ENCODE measurements at places on chromosomes 12 and 14.
A peak's percentile ranks its signal among the peaks of the same experiment; 100 is the strongest.

- no peak for DNase-seq
Observed at GRCh38 chr14:105283899-105284298, 16.9 kb downstream of the BRF1 start.

DNA sequence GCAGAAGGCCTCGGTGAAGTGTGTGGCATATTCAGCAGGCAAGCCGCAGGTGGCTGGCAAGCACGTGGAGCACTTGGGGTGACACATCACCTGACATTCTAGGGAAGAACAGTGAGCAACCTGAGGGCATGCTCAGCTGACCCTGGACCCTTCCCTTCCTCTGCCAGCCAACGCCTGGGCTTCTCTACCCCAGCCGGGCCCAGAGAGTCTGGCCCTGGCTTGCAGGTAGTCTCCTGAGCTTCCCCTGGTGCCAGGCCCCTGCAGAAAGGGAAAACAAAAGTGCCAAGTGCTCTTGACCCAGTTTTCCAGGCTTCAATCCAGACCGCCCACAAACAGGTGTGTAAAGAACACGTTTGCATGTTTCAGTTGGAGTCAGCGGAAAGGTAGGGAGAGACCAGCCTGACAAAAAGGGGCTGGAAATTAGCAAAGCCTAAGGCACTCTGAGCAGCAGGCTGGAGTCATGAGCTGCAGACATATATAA, 45.7 kb downstream of the PRKAB1 start:
- DNase-seq, result no peak

DNA sequence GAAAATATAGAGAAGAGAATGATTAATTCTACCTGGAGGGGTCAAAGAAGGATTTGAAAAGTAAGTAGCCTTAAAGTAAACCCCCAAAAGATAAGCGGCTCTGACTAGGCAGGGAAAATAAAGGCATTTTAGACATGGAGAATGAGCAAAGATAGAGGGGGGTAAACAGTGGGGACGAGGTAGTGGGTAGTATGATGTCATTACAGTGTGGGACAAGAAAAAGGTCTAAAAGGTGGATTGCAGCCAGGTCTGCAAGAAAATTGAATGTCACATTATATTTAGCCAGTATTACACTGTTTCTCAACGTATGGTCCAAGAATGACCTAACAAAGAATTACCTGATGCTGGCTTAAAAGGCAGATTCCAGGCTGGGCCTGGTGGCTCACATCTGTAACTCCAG, 55.8 kb upstream of the CIT start:
- no peak for DNase-seq

- DNase-seq, result no peak
Observed at GRCh38 chr12:120846721-120847120, 57.4 kb downstream of the SPPL3 start.

DNA sequence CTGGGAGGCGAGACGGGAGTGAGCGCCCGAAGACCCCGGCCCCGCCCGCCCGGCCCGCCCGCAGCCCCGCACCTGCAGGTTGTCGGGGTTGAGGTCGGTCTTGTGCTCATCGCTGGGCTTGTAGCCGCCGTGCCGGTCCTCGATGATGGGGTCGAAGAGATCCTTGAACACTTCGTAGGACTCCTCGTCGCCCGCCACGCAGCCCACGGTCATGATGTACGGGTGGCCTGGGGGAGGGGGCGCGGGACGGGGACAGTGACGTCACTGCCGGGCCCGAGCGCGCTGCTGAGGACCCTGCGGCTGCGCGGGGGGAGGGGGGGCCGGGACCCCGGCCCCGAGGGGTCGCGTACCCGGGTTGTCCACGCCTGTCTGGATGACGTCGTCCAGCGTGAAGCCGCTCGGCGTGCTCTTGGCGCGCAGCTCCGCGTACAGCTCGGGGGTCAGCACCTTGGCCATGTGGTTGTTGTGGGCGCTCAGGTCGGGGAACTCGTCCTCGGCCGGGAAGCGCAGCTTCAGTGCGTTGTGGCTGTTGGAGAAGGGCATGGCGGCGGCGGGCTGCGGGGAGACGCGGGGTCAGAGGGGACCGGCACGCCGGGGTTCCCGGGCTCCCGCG, 573 bp downstream of the CKB start:
- no peak for DNase-seq

GRCh38 chr12:124391340-124392261, 96.7 kb downstream of the RFLNA start:
- DNase-seq, result peak; percentile 30

DNA sequence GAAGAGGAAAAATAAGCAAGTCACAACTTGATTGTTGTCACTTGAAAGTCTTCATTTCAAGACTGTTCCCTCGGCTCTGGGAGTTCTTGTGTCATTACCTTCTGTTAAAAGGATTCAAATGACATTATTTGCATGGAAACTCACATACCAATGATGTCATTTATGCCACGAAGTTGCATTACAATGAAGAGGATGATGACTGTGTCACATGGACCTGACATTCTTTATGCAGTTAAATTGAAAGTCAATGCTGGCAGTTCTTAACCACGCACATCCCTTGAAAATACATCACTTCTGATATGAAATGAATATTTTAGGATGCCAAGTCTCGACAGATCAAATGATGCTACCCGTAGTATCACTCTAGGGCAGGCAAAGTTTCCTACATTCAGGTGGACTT, 1069.5 kb downstream of the VRK1 start:
- DNase-seq, result no peak

DNA sequence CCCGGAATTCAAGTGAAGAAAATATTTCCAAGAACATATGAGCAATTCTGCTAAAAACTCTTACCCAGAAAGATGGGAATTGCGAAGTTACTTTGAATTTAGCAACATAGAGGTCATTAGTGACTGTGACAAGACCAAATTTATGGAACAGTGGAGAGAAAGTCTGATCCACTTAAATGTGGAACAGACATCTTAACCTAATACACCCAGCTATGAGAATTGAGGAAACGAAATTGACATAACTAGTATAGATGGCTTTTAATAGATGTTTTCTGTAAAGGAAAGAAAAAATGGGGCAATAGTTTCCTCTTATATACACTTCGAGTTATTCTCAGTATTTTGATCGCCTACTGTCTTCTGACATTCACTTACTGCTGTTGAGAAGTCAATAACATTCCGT, 4.6 kb downstream of the OVCH1 start:
- DNase-seq, result no peak

GRCh38 chr12:50394469-50395029, 1.9 kb downstream of the FAM186A start:
- DNase-seq, result no peak

GRCh38 chr12:62717643-62718042, 217.3 kb downstream of the PPM1H start:
- no peak for DNase-seq

DNA sequence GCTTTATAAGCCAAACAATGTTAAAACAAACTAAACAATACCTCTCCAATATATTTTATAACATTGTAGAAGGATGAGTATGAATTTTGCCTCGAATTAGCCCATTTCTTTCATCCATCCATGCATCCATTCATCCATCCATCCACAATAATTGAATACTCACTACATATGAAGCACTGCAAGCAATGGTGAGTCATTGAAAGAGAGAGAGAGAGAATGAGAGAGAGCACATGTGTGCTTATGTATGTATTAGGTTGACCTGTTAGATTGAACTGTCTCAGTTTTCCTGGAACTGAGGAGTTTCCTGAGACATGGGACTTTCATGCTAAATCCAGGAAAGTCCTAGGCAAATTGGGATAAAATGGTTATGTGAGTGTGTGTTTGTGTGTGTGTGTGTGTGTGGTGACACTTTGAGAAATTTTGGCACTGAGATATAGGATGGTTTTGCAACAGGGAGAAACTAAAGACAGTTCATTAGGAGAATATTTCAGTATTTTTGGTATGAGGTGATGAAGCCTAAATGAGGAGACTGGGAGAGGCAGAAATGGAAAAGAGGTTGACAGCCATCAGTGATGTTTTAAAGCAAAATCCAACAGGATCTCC, 98.4 kb downstream of the C12orf75 start:
- DNase-seq, result no peak

DNA sequence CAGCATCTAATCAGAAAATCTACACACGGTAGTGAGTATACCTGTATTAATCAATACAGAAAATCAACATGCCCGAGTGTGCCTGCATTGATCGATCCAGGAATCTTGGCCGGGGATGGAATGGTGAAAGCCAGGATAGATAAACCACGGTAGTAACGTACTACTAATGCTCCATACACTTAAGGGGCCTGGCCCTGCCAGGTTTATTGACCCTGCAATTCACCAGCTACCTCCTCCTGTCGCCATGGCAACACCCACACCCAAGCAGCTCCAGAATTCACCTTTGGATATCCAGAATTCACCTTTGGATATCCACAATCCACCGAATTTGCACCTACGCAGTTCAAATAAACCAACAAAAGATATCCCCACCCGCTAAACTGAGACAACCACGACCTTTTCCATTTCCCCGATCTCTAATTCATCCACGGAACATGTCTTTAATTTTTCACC, 14.8 kb upstream of the CALM1 start:
- DNase-seq, result no peak

DNA sequence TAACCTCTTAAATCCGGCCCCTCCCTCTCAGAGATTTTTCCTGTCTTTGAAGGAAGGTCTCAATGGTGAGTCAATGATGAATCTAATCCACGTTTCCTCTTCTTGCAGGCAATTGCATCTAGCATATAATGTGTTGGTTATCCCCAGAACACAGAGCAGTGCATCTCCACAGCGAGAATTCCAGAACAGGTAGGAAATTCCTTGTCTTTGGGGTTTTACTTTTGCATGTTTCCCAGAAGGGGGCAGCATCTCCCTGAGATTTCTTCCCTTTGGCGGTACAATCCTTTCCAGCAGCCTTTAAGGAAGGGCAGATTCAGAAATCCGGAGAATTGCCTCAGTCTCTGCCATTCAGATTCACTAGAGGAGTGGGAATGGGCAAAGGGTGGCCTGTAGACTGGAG, 128.0 kb downstream of the KCNA5 start:
- DNase-seq, result no peak
